ENCODE measurements at places on chromosomes 12 and 14. TPM values are rescaled to one million over a fixed set of nuclear protein-coding genes. Genes with fewer than 3 reads are reported as not detected.
A peak's percentile ranks its signal among the peaks of the same experiment; 100 is the strongest.

GRCh38 chr12:19299765-19300164, 139.5 kb upstream of the AEBP2 start:
- no peak overlapping the region for H3K27ac ChIP-seq
- no peaks in the 10 kb centered on the region for H3K36me3 ChIP-seq
- no peaks in the 10 kb centered on the region for H3K4me1 ChIP-seq
- no peak for DNase-seq

GRCh38 chr12:122141911-122142725, 31.9 kb downstream of the IL31 start:
- H3K36me3 ChIP-seq: peaks cover 70% of the 10 kb centered on the region
- no peak overlapping the region for H3K4me3 ChIP-seq
- no peak overlapping the region for H3K27ac ChIP-seq
- H3K27me3 ChIP-seq: no peaks in the 10 kb centered on the region
- DNase-seq: no peak
- no peaks in the 10 kb centered on the region for H3K4me1 ChIP-seq

GRCh38 chr14:25178255-25178654, 128.3 kb upstream of the STXBP6 start:
- no peaks in the 10 kb centered on the region for H3K27me3 ChIP-seq
- no peak for DNase-seq

SERPINA10 gene
- polyA plus RNA-seq: not detected

TAS2R42 gene
- polyA plus RNA-seq: not detected

DNA sequence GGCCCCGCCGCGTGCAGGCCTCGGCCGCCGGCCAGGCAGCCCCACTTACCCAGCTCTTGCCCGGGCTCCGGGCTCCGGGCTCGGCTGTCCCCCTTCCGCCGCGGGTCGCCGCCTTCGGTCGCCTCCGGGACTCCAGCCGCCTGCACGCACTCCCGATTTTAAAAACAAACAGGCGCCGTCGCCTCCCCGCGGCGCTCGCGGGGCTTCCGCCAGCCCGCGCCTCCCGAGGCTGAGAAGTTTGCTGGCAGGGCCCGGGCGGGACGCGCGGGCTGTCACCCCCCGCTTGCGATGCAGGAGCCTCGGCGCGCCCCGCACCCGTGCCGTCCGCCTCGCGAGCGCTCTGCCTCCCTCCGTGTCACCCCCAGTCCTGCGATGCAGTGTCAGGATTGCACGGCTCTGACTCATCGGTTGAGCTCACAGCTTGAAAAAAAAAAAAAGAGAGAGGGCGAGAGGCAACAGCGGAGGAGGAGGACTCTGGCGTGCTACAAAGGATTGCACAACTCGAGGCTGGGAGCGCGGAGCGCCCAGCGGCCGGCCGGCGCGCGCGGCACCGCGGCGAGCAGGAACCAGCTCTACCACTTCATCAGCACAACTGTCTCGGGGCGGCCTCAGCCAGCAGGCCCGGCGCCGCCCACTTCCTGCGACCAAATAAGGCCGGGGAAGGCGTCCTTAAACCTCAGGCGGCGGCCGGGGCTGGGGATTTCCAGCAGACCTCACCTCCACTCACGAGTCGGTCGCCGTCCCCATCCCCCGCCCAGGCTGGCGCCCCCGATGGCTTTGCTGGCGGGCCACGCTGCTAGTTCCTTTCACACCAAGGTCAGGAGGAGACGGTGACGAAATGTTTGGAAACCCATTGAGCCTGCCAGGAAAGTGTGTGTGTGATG, 45.8 kb upstream of the PNMA1 start:
- peak overlapping the region; percentile 98 for H3K27ac ChIP-seq
- no peaks in the 10 kb centered on the region for H3K36me3 ChIP-seq
- DNase-seq: peak; percentile 98
- peaks cover 90% of the 10 kb centered on the region for H3K4me1 ChIP-seq

DNA sequence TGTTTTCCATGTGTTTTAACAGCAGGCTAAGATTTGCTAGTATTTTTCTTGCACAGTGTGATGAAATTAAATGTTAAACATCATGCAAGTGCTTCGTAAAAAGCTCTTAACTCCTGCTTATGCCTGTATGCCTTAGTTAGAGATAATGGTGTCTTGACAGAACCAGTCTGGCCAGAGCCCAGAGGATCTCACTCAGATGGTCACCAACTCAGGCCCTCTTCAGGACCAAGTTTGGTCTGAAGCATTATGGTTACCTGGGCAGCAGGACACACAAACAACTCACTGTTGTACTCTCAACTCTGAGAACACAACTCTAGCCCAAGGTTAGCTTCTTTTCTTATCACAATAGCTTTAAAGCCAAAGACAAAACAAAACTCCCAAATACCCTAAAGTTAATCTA, 115.4 kb downstream of the KIF21A start:
- no peaks in the 10 kb centered on the region for H3K36me3 ChIP-seq
- H3K4me3 ChIP-seq: no peak overlapping the region
- H3K4me1 ChIP-seq: no peaks in the 10 kb centered on the region
- H3K27me3 ChIP-seq: no peaks in the 10 kb centered on the region

SDR9C7 gene
- not detected for polyA plus RNA-seq

BDKRB1 gene
- not detected for polyA plus RNA-seq

- no peak overlapping the region for H3K4me3 ChIP-seq
- H3K4me1 ChIP-seq: no peaks in the 10 kb centered on the region
- H3K27ac ChIP-seq: no peak overlapping the region
- H3K36me3 ChIP-seq: peaks cover 100% of the 10 kb centered on the region
- no peaks in the 10 kb centered on the region for H3K27me3 ChIP-seq
- no peak for DNase-seq
Observed at GRCh38 chr12:132020292-132020691, 70.5 kb downstream of the EP400 start.

GRCh38 chr14:77151918-77152588, 10.5 kb upstream of the ZDHHC22 start:
- DNase-seq: no peak
- H3K36me3 ChIP-seq: no peaks in the 10 kb centered on the region
- no peak overlapping the region for H3K4me3 ChIP-seq
- H3K4me1 ChIP-seq: no peaks in the 10 kb centered on the region

DNA sequence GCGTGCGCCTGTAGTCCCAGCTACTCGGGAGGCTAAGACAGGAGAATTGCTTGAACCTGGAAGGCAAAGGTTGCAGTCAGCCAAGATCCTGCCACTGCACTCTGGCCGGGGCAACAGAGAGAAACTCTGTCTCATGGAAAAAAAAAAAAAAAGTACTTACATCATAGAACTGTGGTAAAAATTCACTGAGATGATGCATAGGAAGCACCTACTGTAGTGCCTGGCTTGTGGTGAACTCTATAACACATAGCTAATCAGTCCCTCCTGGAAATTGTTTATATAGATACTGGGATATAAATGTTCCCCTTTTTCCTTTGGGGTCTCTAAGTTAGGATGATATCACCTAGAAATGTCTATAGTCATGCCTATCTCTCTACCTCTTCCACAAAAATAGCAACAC, 89.7 kb upstream of the CPM start:
- no peak overlapping the region for H3K27ac ChIP-seq
- DNase-seq: no peak
- H3K36me3 ChIP-seq: no peaks in the 10 kb centered on the region
- H3K4me1 ChIP-seq: peaks cover 13% of the 10 kb centered on the region
- H3K27me3 ChIP-seq: no peaks in the 10 kb centered on the region

ADGRD1 gene
- polyA plus RNA-seq: 4.9 TPM

GRCh38 chr12:60345442-60345841, 749.6 kb downstream of the SLC16A7 start:
- no peaks in the 10 kb centered on the region for H3K4me1 ChIP-seq
- H3K36me3 ChIP-seq: no peaks in the 10 kb centered on the region

DNA sequence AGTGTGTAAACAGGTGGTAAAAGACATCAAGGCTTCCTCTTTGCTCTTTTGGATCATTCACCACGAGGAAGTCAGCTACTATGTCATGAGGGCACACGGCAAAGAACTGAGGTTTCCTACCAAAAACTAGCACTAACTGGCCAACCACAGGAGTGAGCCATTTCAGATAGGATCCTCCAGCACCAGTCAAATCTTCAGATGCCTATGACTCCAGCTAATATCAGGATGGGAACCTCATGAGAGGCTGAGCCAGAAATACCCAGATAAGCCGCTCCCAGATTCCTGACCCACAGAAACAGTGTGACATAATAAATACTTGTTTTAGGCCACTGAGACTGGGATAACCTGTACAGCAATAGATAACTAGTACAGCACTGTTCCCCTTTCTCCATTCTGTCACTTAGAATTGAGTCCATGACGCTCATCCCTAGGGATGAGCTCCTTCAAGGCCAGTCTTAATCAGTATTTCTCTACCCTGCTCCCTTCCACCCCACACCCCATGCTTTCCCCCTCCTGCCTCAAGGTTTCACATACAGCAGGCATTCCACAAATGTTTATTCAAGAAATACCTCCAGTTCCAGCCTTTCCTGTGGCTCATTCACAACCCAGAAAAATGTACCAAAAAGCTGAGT, 68.4 kb downstream of the PPM1H start:
- H3K27ac ChIP-seq: no peak overlapping the region
- H3K4me3 ChIP-seq: no peak overlapping the region
- H3K36me3 ChIP-seq: no peaks in the 10 kb centered on the region
- no peaks in the 10 kb centered on the region for H3K4me1 ChIP-seq
- H3K27me3 ChIP-seq: no peaks in the 10 kb centered on the region

GRCh38 chr14:74956280-74957072, 1.1 kb upstream of the PGF start:
- no peak overlapping the region for H3K4me3 ChIP-seq
- no peaks in the 10 kb centered on the region for H3K36me3 ChIP-seq
- no peak for DNase-seq
- peaks cover 20% of the 10 kb centered on the region for H3K4me1 ChIP-seq
- H3K27ac ChIP-seq: no peak overlapping the region
- H3K27me3 ChIP-seq: peaks cover 23% of the 10 kb centered on the region

DNA sequence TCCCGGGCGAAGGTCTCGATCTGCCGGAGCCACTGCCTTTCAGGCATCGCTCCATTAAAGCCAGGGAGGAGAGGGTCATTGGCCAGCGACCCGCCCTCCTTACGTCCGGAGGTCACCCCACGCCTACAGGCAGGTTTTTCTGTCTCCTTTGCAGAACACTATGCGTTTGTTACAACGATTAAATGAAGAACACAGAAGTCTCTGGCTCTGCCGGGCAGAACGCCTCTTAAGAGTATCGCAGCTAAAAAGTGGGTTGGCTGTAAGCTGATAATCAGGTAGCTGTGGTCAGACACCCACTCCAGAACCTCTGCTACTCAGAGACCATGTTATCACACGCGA, 15.0 kb downstream of the OTX2 start:
- H3K27me3 ChIP-seq: peaks cover 77% of the 10 kb centered on the region
- no peaks in the 10 kb centered on the region for H3K36me3 ChIP-seq
- H3K4me3 ChIP-seq: no peak overlapping the region
- H3K4me1 ChIP-seq: no peaks in the 10 kb centered on the region
- DNase-seq: no peak

GRCh38 chr12:52250048-52250990, 17.3 kb downstream of the KRT7 start:
- H3K27me3 ChIP-seq: peaks cover 63% of the 10 kb centered on the region
- H3K4me3 ChIP-seq: no peak overlapping the region
- H3K4me1 ChIP-seq: peaks cover 2% of the 10 kb centered on the region
- no peaks in the 10 kb centered on the region for H3K36me3 ChIP-seq
- no peak overlapping the region for H3K27ac ChIP-seq

DNA sequence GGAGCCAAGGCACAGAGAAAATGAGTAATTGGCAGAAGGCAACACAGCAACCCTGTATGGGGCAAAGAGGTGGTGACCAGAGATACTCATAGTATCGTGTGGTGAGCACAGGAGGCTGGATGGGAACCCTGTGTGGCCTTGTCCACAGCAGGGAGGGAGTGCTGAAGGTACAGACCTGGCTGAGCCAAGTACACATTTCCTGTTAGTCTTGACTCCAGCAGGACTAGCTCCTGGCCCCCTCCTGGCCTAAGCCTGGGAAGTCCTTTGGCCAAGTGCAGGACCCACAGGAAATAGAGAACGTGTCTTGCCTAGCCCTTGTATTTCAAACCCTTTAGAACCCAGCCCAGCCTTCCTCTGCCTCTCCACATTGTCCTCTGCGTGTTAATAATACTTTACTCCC, 289.8 kb upstream of the PWP1 start:
- H3K4me3 ChIP-seq: no peak overlapping the region
- H3K36me3 ChIP-seq: no peaks in the 10 kb centered on the region
- peaks cover 5% of the 10 kb centered on the region for H3K4me1 ChIP-seq
- no peak for DNase-seq
- H3K27me3 ChIP-seq: no peaks in the 10 kb centered on the region

DNA sequence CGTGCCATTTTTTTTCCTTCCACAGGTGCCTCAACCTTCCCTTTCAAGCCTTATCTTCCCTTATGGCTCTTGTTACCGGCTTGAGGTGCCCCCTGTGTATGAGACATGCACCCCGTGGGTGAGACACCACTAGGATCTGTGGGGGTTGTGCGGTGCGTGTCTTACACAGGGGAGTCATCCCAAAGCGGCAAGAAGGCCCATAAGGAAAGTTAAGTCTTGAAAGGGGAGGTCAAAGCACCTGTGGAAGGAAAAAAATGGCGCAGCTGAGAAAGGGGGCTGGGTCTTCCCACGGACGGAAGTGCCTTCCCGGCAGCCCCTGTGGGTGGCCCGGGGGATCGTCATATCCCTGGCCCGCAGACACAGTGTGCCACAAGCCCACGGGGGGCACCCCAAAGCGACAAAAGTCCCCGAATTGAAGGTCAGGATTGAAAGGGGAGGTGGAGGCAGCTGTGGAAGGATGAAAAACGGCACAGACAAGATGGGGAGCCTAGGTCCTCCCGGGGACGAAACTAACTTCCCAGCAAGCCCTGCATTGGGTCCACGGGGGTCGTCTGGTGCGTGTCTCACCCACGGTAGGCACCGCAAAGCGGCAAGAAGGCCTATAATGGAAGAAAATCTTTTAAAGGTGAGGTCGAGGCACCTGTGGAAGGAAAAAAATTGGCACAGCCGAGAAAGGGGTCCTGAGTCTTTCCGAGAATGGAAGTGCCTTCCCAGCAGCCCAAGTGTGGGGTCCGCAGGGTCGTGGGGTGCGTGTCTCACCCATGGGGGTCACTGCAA, 273.3 kb downstream of the ALG10 start:
- no peaks in the 10 kb centered on the region for H3K27me3 ChIP-seq
- H3K27ac ChIP-seq: no peak overlapping the region
- no peaks in the 10 kb centered on the region for H3K36me3 ChIP-seq
- no peaks in the 10 kb centered on the region for H3K4me1 ChIP-seq

GATC gene
- 13.8 TPM for polyA plus RNA-seq

- DNase-seq: no peak
- no peaks in the 10 kb centered on the region for H3K36me3 ChIP-seq
- no peak overlapping the region for H3K27ac ChIP-seq
- peaks cover under 1% of the 10 kb centered on the region for H3K4me1 ChIP-seq
- no peaks in the 10 kb centered on the region for H3K27me3 ChIP-seq
Observed at GRCh38 chr12:6301721-6302120, 8.8 kb upstream of the PLEKHG6 start.

- H3K36me3 ChIP-seq: no peaks in the 10 kb centered on the region
- no peak for DNase-seq
- no peaks in the 10 kb centered on the region for H3K27me3 ChIP-seq
- no peak overlapping the region for H3K27ac ChIP-seq
Observed at GRCh38 chr12:13777374-13777773, 204.0 kb downstream of the GRIN2B start.

PTHLH gene
- not detected for polyA plus RNA-seq

DNA sequence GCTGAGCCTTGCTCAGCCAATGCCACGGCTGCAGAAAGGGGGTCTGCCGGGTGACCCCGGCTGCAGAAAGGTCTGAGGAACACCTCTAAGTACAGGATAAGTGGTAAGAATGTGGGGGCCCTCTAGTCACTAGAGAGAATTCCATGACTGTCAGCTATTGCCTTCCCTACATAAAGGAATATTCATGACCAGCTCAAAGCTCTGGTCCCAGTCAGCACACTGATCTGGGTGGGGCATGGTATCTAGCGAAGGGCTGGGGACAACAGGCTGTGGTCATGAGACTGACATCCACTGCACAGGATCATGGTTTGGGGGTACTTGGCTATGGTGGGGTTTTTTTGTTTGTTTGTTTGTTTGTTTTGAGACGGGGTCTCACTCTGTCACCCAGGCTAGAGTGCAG, 42.1 kb downstream of the DCAF4 start:
- no peak overlapping the region for H3K27ac ChIP-seq
- H3K27me3 ChIP-seq: no peaks in the 10 kb centered on the region
- DNase-seq: no peak
- H3K4me1 ChIP-seq: no peaks in the 10 kb centered on the region
- H3K4me3 ChIP-seq: no peak overlapping the region
- H3K36me3 ChIP-seq: peaks cover 60% of the 10 kb centered on the region

All from CD14-positive monocyte (primary cell).